ENCODE measurements at places on chromosomes 7 and 10.
A peak's percentile ranks its signal among the peaks of the same experiment; 100 is the strongest.

DNA sequence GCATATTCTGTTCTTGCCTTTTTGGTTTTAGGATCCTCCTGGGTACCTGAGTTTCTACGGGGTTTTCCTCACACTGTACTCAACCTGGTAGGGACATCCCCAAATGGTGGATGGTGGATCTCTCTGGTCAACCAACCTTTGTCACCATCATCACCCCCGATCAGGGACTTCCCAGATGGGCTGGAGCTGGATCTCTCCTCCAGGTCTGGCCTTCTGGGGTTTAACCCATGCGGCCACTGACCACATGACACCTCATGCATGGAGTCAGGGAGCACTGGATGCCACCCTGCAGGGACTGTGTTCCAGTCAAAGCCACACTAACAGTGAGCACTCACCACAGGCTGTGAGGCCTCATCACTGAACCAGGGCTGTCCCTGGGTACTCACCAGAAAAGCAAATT, 80.0 kb downstream of the CELF2 start:
- DNase-seq: no peak

DNA sequence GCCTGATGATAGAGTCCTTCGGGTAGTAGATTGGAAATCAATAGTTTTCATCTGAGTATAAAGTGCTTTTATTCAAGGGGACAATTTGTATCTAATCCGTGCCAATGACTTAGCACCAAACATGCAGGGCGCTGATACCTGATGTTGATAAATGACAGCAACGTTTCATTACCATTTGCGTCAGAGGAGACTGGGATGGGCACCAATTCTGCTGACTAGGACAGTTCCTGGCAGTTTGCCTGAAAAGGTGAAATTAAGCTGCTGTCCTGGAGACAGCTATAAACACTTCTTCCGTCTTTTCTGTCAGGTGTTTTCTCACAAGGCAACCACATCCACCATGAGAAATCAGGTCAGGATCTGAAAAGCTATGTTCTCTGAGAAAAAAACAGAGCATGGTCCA, 1136.4 kb downstream of the TYW1 start:
- no peak for DNase-seq

DNA sequence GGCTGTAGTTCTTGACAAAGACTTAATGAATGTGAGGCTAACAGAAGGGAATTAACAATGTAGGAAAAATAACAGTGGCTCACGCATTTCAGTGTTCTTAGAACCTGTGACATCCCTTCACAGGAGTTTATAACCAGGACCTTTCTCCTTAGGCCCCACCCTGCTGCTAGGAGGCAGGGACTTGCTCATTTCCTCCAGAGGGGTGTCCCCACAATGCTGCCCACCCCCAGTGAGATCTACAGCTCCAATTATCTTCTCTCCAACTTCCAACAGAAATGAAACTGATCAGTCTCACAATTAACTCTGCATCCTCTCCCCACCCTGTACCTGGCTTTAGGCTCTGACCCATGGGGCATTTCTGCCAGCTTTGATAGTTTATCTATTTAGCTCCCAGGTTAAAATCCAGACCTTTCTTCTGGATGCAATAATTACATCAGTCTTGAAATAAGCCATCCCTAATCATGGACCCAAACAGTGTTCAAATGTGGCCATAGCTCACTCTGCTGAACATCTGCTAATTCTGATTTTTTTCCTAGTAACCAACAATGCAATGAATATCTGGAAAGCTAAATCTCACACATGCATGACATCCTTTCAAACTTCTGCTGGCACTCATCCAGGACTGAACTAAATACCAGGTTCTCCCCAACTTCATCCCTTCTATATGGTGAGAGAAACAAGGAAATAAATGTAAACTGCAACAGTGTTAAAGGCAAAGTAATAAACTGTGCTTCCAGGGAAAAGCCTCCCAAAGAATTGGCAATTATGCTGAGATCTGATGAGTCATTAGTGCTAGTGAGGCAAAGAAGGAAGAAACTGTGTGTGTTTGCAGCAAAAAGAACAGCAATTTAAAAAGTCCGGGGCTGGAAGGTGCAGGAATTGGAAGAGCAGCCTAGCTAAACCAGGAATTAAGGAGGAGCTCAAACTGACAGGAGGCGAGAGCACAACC, 64.6 kb downstream of the HERPUD2 start:
- no peak for DNase-seq

DNA sequence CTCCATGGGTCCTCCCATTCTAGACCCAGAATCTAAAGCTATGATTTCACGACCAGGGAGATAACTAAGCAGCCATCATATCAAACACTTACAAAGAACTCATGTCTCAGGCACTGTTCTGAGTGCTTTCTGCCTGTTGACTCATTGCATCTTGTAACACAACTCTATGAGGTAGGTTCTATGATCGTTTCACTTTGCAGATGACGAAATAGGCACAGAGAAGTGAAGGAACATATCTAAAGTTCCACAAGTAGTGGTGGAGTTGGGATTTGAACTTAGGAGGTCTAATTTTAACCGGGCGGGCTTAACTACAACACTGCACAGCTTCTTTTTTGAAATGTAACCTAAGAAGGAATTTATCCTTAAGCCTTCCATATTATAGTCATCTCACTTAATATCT, 2.9 kb downstream of the RBP4 start:
- no peak for DNase-seq

GRCh38 chr7:11436773-11437524, 395.0 kb downstream of the THSD7A start:
- no peak for DNase-seq

DNA sequence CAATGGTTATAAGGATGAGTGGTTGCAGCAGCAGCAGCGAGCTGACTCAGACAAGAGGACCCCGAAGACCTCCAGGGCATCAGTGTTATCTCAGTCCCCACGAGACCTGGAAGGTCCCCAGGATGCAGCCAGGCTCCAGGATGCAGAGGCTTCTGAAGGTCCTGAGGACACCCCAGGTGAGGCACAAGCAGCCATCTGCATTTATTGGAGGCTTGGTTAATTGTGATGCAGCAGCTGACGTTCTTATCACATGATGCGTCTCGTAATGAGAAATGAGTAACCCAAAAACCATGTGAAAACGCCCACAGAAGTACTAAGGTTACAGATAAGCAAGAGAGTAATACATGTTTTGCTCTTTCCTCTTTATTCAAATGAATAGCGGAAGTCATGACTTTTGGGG, 17.4 kb downstream of the C7orf57 start:
- DNase-seq: no peak

DNA sequence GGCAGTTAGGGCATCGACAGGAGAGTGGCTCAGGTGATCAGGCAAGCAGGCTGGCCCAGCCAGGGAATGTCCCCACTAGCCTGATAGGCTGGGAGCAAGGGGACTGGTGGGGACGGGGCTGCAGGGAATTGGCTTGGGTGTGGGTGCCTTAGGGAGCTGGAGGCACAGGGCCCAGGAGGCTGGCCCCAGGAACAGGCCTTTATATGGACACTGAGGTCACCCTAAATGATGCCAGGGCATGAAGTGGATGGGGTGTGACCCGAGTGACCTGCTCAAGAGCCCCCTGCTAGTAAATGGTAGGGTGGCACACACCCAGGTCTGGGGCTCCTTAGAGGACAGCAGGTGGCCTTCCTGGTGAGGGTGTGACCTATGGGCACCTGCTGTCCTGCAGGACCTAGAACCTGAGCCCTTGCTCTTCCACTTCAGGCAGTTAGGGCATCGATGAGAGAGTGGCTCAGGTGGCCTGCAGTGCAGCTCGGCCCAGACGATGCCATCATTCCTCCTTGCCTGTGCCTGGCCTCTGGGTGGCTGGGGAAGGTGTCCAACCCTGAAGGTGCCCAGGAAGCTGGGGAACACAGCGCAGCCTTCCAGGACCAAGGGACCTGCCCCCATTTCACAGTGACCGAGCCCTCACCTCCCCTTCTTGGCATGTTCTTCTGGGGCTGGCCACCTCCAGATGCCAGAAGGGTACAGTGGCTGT, 51.7 kb upstream of the LEP start:
- DNase-seq: no peak

- DNase-seq: no peak
These were observed 7.2 kb upstream of the LAMTOR4 start for GRCh38 chr7:100141555-100141949.

DNA sequence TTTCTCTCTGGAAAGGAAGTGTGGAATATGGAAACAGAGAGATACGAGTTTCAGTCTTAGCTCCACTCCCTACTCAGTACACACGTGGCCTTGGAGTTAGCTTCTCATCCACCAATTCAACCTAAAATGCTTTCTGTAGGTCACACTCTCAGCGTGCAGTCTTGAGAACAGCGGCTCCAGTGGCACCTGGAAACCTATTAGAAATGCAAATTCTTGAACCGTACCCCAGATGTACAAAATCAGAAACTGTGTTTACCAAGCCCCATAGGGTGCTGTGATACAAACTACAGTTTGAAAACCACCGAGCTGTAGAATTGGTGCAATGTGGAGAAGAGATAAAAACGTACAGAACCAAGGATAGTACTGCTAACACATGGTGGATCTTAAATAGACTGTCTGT, 91.1 kb upstream of the SP4 start:
- no peak for DNase-seq

DNA sequence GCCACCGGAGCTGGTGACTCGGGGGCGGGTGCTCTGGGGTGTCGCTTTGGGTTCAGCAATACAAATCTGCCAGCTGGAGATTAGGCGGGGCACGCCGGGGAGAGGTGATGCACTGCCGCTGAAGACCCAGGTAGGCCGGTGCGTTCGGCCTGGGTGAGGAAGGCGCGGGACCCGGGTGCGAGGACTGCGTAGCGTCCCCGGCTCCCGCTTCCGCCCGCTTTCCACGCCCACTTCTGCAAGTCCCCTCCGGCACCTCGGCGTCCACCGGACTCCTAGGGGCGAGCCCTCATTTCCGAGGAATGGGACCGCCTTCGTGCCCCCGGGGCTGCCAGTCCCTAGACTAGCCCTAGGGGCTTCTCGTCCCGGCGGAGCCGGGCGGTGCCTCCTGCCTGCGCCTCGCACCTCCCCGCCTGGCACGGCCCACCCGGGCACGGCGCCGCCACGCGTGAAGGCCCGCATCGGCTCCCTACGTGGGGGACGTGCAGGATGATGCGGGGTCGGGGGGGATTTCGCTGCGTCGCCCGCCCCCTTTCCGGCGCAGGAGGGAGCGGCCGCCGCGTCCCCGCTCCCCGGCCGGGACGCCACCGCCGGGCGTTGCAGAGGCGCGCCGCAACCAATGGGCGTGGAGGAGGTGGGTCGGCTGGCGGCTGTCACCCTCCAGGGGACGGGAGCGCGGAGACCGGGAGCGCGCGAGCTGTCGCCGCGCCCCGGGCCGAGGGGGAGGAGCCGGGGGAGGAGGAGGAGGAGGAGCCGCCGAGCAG, 40.0 kb downstream of the HK1 start:
- DNase-seq: peak; percentile 89

DNA sequence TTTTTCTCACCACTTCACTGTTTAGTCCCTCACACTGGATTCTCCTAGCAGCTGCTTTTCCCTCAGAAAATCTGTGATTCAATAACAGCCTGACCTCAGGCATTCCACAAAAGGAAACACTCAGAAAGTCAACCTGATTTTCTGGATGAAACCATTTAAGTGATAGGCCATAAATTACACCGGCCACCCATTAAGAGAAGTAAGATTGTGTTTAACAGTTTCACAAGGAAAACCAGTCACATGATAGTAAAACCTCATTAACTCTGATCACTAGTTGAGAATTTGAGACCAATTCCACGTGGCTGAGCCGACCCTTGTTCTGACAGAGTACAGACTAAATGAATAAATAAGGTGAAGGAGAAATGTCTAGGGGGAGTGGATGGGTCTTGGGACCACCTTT, 7.7 kb downstream of the GRM8 start:
- DNase-seq: no peak

- DNase-seq: no peak
These were observed 71.1 kb upstream of the SLC39A12 start for GRCh38 chr10:17880601-17881000.

DNA sequence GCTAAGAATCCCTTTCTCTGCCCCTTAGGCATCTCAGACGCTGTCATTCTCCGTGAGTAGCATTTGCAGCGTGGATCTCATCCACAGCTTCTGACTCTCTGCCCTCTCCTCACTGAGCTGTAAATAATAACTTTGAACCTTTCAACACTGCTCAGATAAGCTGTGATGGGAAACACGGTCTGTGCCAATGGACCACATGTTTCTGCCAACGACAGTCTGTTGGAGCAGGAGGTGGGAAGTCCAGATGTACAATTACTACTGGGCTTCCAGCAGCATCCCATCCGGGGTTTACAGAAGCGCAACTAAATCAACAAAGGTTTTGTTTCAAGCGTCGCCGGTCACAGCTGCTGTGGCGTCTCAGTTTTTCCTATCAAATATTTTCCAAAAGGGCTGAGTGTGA, 1110.6 kb downstream of the TYW1 start:
- no peak for DNase-seq

DNA sequence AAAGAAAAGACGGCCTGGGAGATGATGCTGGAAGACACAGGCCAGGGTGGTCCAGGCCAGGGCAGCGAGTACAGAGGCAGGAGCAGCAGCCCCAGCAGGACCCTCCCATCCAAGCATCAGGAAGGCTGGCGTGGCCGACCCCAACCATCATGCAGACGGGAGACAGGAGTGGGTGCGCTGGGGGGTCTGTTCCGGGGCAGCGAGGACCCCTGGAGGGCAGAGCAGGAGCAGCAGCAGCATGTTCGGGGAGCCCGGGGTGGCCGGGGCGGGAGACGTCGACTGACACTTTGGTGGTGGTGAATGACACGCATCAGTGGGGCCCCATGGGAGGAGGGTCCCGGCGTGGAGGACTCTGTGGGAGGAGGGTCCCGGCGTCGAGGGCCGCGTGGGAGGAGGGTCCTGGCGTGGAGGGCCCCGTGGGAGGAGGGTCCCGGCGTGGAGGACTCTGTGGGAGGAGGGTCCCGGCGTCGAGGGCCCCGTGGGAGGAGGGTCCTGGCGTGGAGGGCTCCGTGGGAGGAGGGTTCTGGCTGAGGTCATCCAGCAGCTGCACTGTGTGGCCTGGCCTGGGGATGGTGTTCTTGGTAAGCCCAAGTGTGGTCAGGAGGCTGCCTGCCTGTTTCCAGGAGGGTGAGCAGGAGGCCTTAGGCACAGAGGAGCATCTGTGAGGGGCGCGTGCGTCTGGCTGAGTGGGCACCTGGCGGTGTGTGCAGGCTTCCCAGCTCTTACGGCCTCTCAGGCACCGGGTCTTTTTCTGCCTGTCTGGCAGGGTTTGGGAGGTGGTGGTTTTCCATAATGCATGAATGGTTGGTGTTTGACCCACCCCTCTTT, 38.9 kb downstream of the FAM20C start:
- no peak for DNase-seq

GRCh38 chr10:72096115-72097000, 8.0 kb upstream of the SPOCK2 start:
- no peak for DNase-seq

- no peak for DNase-seq
These were observed 332.9 kb upstream of the PRKCQ start for GRCh38 chr10:6912929-6913328.
